BJ (cell line): ENCODE measurements at places on chromosomes 6 and 20. TPM values are rescaled to one million over a fixed set of nuclear protein-coding genes. Genes with fewer than 3 reads are reported as not detected.

DNA sequence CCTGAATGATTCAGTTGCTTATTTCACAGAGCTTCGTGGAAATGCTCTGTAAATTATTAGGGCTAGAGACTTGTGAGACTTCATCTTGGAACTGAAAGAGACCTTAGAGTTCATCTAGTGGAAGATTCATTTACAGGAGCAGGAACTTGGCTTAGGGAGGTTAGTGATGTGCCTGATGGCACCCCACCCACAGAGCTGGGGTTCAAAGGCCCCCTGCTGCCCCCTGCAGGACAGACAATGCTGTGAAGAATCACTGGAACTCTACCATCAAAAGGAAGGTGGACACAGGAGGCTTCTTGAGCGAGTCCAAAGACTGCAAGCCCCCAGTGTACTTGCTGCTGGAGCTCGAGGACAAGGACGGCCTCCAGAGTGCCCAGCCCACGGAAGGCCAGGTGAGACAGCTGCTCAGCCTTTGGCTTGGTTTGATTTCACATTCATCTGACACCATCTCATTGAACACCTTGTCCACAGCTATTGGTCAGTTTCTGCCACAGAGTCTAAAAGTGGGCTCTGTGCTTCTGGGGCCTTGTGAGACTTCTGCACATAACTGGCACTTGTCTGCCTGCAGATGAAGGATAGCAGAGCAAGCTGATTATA is 25.1 kb downstream of the MYBL2 start:
- no peak for DNase-seq

DNA sequence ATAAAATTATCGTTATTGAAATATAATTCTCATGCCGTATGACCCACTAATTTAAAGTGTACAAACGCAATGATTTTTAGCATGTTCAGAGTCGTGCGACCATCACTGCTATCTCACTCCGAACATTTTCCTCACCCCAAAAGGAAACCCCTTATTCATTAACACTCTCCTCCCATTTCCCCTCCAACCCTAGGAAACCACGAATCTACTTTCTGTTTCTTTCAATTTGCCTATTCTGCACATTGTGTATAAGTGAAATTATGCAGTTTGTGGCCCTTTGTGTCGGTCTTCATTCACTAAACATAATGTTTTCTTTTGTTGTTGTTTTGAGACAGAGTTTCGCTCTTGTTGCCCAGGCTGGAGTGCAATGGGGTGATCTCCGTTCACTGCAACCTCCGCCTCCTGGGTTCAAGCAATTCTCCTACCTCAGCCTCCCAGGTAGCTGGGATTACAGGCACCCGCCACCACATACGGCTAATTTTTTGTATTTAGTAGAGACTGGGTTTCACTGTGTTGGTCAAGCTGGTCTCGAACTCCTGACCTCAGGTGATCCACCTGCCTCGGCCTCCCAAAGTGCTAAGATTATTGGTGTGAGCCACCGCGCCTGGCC is 99.7 kb upstream of the ZNF217 start:
- no peak for DNase-seq

REM1 gene
- polyA plus RNA-seq: not detected in 2 replicates

- DNase-seq: no peak
These were observed 569.1 kb upstream of the ID4 start for GRCh38 chr6:19268117-19268516.

TBXT gene
- not detected in 2 replicates for polyA plus RNA-seq

DNA sequence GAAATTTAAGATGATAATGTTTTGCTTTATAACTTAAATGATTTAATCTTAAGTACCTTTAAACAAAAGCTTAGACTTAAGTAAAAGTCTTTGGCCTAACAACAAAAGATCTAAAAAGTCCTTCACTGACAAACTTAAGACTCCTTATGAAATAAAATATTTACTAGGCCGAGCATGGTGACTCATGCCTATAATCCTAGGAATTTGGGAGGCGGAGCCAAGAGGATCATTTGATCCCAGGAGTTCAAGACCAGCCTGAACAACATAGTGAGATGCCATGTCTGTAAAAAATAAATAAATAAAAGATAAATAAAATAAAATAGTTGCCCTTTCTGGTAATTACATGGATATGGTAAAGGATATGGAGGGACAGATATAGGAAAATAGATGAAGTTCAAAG is 12.4 kb downstream of the KATNA1 start:
- DNase-seq: peak; percentile 31

GRCh38 chr6:44297063-44298038 is 15.8 kb downstream of the AARS2 start:
- DNase-seq: no peak

YTHDF1 gene
- 17.5 and 19.1 TPM in 2 replicates for polyA plus RNA-seq
